ENCODE measurements at places on chromosomes 2 and 18.

- no peak for DNase-seq
Measured at GRCh38 chr18:3810296-3810695, 360.3 kb downstream of the TGIF1 start.

GRCh38 chr2:219436491-219436890 lies 1.8 kb downstream of the SPEG start:
- DNase-seq = no peak

DNA sequence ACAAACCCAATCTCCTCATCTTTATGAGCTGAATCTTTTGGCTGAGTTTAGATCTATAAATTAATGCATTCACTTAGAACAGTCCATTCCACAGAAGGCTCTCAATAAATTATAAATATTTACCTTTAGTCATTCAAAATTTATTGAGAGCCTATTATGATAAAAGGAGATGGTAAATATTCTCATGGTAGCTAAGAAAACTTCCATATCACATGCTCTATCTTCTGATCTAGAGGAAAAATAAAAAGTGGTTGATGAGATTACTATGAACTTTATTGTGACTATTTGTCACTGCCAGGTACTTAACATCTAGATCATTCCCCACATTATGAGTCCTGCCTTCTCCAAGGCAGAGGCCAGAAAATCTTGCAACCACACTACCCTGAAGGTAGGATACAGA lies 62.4 kb downstream of the L3MBTL4 start:
- no peak for DNase-seq

GRCh38 chr2:36339607-36340218 lies 15.9 kb upstream of the CRIM1 start:
- no peak for DNase-seq

GRCh38 chr2:309148-309953 lies 21.5 kb upstream of the ALKAL2 start:
- DNase-seq = peak; percentile 48

- no peak for DNase-seq
Measured at GRCh38 chr2:229126066-229126465, 145.0 kb downstream of the PID1 start.

GRCh38 chr18:22546905-22547570 lies 129.3 kb upstream of the CTAGE1 start:
- DNase-seq = no peak

DNA sequence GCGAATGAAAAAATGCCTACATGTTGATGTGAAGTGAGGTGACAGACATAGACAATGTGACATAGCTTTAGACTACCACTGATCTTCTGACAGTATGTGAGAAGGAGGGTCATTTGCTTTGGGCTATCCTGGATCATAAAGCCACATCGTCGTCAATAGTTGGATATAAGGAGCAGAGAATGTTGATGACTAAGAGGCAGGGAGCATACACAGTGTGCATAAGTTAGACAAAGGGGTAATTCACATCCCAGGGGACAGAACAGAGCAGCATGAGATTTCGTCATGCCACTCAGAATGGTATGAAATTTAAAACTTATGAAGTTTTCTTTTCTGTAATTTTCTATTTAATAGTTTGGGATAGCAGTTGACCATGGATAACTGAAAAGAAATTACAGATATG lies 403.2 kb downstream of the DSC3 start:
- no peak for DNase-seq

GRCh38 chr2:151862700-151863099 lies 34.5 kb upstream of the ARL5A start:
- DNase-seq = peak; percentile 97

GRCh38 chr2:238338710-238339394 lies 18.5 kb downstream of the TRAF3IP1 start:
- DNase-seq = no peak

DNA sequence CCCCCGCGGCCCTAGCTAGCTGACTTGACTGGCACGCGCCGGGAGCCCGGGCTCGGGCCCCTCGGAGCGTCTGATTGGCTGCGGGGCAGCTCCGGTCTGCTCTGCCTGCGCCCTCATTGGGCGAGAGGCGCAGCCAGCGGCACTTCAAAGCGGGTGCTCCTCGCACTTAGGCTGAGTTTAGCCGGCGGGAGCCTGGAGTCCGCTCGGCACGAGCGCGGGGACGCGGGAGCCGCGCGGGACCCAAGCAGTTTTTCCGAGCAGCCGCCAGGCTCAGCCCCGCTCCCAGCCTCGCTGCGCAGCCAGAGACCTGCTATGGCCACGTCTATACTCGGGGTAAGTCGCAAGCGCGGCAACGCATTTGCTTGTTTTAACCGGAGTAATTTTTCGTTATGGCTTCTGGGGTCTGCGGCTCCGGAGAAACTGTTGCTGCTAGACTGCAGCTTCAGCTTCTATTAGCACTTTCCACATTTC lies at the start of gene SP9:
Gene SP9, plus strand, starts transcription at position 174 of the 471 bp plus-strand sequence. Its CDS starts 139 bp downstream, at position 313.
- peak; percentile 6 for DNase-seq

GRCh38 chr18:59957957-59958356 lies 58.2 kb downstream of the PMAIP1 start:
- peak; percentile 17 for DNase-seq

All from thyroid gland (tissue), 4 donors.